OCI-LY7 (cell line): ENCODE measurements at places on chromosomes 7 and 10. TPM values are rescaled to one million over a fixed set of nuclear protein-coding genes. Genes with fewer than 3 reads are reported as not detected.

The CCDC146 gene
- 3.0 and 4.4 TPM in 2 replicates for total RNA-seq

The VGF gene
- total RNA-seq, result 1.5 TPM in 2 replicates

The EEF1AKMT2 gene
- 32.4 and 35.0 TPM in 2 replicates for total RNA-seq

The PKD2L1 gene
- total RNA-seq, result 0.76 TPM in 1 of 2 replicates, not detected in the other

DNA sequence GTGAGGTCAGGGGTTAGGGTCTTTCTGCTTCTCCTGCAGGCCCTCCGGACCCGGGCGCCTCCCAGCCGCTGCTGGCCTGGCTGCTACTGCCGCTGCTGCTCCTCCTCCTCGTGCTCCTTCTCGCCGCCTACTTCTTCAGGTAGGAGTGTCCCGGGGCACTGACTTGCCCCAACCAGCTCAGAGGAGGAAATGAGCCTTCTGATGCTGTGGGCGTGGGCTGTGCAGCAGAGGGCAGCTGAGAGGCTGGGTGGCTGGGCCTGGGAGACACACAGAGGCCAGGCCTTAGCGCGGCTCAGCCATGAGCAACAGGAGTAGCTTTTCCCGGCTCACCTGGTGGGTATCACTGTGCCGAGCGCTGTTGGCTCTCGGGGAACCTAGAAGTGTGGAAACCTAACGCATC is 78.9 kb downstream of the MKI67 start:
- DNase-seq, result peak; percentile 87

- no peak for DNase-seq
Observed at GRCh38 chr7:119711104-119711503, 561.9 kb upstream of the KCND2 start.

DNA sequence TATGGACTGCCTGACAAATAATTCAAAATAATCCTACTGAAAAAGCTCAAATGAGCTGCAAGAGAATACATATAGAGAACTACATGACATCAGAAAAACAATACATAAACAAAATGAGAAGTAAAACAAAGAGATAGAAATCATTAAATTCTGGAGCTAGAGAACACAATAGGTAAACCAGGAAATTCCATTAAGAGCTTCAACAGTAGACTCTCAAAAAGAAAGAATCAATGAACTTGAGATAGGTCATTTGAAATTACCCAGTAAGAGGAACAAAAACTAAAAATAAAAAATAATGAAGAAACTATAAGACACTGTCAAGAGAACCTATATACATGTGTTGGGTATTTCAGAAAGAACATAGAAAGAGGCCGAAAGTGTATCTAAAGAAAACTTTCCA is 186.3 kb downstream of the PTN start:
- DNase-seq, result no peak

DNA sequence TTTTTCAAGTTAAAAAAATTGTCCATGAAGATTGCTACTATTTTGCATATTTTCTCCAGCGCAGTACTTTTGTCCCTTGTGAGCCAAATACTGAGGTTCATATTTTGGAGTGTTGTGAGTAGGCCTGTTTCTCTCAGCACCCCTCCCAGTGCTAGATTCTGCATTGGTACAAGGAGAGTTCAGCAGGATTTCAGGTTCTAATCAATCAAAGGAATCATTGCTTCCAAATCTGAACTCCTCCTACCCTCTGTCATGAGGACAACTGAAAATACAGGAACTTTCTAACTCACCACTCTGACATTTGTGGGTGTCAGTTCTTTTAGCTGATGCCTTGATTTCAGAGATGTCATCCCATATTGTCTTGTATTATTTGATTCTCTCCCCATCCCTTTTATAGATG is 299.9 kb downstream of the FZD1 start:
- no peak for DNase-seq

GRCh38 chr7:85749696-85750453 is 563.0 kb upstream of the SEMA3D start:
- DNase-seq, result peak; percentile 1

DNA sequence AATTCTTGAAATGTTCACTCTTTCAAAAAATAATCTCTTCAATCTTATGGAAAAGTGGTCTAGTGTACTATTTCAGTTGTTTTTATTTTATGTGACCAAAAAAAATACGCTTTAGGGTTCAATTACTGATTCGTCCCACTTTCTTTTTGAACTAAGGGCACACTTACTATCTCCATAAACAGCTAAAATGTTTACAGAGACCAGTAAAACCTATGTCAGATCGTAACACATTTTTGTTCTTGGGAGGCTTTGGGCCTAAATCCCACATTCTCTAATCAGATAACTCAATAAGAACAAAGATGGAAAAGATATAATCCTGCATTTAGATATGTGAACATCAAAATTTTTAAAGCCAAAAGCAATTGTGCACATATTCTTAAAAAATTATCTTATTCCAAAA is 29.8 kb upstream of the EPC1 start:
- no peak for DNase-seq

- DNase-seq, result no peak
Observed at GRCh38 chr10:79390551-79391229, 43.4 kb downstream of the PPIF start.
